ENCODE measurements at places on chromosomes 6 and 20. TPM values are rescaled to one million over a fixed set of nuclear protein-coding genes. Genes with fewer than 3 reads are reported as not detected.

SLC35F1 gene
- total RNA-seq = 42.7 TPM

PLCB4 gene
- 22.9 TPM for total RNA-seq

FAM83D gene
- 1.9 TPM for total RNA-seq

GPR63 gene
- 8.6 TPM for total RNA-seq

CCN2 gene
- total RNA-seq = 8.1 TPM

ISM1 gene
- 1.1 TPM for total RNA-seq

TREM2 gene
- 18.6 TPM for total RNA-seq

NCOA7 gene
- 233 TPM for total RNA-seq

SRMS gene
- total RNA-seq = not detected

MAFB gene
- total RNA-seq = 17.1 TPM

CST8 gene
- not detected for total RNA-seq

OR2B6 gene
- not detected for total RNA-seq

Data from dorsolateral prefrontal cortex (tissue), 122 donors.